ENCODE measurements at places on chromosomes 2 and 18. TPM values are rescaled to one million over a fixed set of nuclear protein-coding genes. Genes with fewer than 3 reads are reported as not detected.
A peak's percentile ranks its signal among the peaks of the same experiment; 100 is the strongest.

DNA sequence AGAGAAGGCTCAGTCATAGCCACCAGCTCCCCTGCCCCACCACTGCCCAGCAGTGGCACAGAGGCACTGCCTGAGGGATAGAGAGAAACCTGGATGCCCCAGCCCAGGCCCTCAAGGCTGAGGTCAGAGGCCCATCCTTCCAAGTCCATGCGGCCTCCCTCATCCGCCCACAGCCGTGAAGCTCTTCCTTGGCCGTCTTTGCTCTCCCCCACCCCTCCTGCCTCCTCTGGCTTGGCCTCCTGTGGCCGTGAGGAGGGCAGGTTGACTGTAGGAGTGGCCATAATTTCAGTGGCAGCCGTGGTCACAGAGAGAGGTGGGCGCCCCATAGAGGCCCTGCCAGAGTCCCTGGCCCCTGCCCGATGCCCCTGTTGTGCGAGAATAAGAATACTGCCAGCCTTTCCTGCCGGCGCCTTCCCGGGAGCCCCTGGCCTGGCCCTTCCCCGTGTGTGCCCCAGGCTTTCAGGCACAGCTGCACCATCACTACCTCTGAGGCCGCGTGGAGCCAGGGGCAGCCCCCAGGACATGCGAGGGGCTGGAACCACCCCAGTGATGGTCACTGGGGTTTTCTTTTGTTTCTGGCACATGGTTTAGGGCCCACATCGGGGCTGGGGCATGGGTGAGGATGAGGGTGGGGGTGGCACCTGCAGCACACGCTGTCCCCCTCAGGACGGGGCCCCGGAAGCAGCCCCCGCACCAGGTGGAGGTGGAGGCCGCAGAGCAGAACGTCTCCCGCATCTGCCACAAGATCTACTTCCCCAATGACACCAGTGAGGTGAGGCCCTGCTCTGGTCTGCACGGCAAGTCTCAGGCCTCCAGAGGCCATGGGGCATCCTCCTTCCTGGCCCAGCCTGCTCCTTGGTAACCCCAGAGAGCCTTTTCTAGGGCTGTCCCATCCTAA is 13.1 kb upstream of the GPR17 start:
- H3K4me1 ChIP-seq: peaks cover 10% of the 10 kb centered on the region
- H3K27ac ChIP-seq: no peak overlapping the region
- H3K36me3 ChIP-seq: no peaks in the 10 kb centered on the region
- no peak overlapping the region for H3K4me3 ChIP-seq
- no peaks in the 10 kb centered on the region for H3K27me3 ChIP-seq

DNA sequence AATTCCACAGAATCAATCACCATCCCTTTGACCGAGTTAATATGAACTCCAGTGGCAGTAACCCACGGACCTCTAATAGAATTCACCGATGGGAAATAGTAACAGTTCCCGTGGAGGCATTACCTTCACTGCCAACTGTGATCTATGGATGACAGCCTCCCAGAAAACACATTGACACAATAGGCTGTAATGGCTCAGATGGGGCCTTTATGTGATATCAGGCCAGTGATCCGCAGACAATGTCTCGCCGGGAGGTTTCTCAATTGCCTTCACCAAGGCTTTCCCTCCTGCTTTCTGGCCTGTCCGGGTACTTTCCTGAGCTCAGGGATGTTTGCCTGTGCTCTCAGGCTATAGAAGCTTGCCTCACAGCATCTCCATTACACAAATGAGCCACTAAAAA is 34.4 kb upstream of the KLF7 start:
- H3K27me3 ChIP-seq: no peaks in the 10 kb centered on the region
- H3K36me3 ChIP-seq: no peaks in the 10 kb centered on the region
- DNase-seq: no peak
- no peaks in the 10 kb centered on the region for H3K4me1 ChIP-seq

RGPD4 gene
- total RNA-seq: not detected

CHRNG gene
- total RNA-seq: not detected

- no peak overlapping the region for H3K27ac ChIP-seq
- no peak overlapping the region for H3K4me3 ChIP-seq
- no peaks in the 10 kb centered on the region for H3K4me1 ChIP-seq
- no peak for DNase-seq
- no peaks in the 10 kb centered on the region for H3K27me3 ChIP-seq
- peaks cover 7% of the 10 kb centered on the region for H3K36me3 ChIP-seq
These were observed 6.9 kb downstream of the ANKRD53 start for GRCh38 chr2:70985283-70985688.

MC5R gene
- total RNA-seq: 0.26 TPM

DNA sequence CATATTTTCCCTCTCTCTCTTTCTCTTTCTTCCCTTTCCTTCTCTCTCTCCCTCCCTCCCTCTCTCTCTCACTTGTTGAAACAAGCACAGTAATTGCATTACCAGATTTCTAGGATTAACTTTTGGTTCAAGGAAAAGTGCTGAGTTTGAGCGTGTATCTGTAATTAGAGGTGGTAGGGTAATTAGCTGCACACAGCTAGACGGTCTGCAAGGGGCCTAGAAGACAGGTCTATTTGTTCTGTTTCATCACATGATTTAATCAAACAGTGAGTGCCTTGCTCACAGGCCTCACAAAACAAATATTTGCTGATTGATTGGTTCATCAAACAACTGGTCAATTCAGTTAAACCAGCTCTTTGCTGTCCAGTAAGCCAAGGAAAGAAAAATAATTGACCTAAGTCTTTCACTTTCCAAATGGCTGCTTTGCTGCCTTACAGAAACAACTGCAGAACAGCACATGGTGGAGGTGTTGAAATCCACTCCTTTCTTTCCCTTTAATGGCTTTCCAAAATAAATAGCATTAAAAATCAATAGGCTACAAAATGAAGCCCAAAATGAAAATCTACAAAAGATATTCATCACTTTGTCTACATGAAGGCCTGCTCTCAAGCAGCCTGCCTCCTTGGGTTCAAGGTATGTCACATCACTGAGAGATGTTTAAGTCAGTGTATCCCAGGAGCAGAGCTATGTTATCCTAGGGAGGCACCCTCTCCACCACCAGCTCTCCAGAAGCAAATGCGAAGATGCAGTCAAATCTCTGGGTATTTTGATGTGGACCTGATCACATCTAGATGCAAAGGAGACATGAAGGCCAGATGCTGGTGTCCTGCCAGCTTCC is 264.4 kb upstream of the SIX2 start:
- no peaks in the 10 kb centered on the region for H3K36me3 ChIP-seq
- DNase-seq: no peak
- H3K4me3 ChIP-seq: no peak overlapping the region
- no peaks in the 10 kb centered on the region for H3K27me3 ChIP-seq
- H3K4me1 ChIP-seq: peaks cover 5% of the 10 kb centered on the region

DNA sequence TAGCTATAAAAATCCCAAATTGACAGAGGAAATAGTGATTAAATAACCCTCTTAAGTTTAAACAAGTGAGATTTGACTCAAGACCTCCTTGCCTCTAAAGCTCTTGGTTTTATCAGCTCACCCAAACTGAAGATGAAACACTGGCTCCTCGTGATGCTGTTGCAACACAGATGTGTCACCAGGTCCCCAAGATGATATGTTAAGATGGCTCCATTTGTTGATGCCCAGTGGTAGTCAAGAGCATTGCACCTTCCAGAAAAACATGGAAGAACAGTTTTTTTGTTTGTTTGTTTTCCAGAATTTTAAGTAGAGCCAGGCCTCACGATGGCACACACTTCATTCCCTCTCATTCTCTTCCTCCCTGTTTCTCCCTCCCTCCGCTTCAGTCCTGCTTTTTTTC is 399.8 kb downstream of the TXNL1 start:
- H3K27ac ChIP-seq: no peak overlapping the region
- no peaks in the 10 kb centered on the region for H3K36me3 ChIP-seq
- no peaks in the 10 kb centered on the region for H3K27me3 ChIP-seq
- H3K4me3 ChIP-seq: no peak overlapping the region
- peaks cover 3% of the 10 kb centered on the region for H3K4me1 ChIP-seq
- DNase-seq: no peak

DNA sequence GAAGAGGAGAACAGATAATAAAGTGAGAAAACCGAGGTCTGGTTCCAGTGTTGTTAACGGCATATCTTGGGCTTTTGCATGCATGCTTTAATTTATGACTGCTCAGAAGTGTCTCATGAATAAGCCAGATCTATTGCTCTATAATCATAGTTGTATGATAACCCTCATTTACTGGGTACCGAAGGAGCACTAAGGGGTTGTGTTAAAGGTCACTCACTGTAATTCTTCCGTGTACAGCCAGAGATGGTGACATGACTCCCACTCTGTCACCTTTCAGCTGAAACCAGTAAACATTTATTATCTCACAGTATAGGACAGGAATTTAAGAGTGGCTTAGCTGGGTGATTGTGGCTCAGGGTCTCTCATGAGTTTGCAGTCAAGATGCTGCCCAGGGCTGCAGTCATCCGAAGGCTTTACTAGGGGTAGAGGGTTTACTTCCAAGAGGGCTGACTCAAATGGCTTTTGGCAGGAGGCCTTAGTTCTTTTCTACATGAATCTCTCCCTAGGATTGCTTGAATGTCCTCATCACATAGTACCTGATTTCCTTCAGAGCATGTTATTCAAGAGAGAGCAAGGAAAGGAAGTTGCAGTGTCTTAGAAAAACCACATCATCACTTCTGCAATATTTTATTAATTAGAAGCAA is 107.0 kb downstream of the NAB1 start:
- H3K4me3 ChIP-seq: no peak overlapping the region
- H3K36me3 ChIP-seq: no peaks in the 10 kb centered on the region
- no peak overlapping the region for H3K27ac ChIP-seq

NMUR1 gene
- not detected for total RNA-seq

OTX1 gene
- total RNA-seq: not detected

SLC8A1 gene
- 33.5 TPM for total RNA-seq

IL36B gene
- not detected for total RNA-seq

- no peak overlapping the region for H3K27ac ChIP-seq
- no peak for DNase-seq
- peaks cover 12% of the 10 kb centered on the region for H3K4me1 ChIP-seq
- H3K27me3 ChIP-seq: no peaks in the 10 kb centered on the region
- H3K4me3 ChIP-seq: no peak overlapping the region
These were observed 206.7 kb downstream of the EIPR1 start for GRCh38 chr2:3170792-3171455.

GRCh38 chr18:69531973-69532372 is 131.3 kb downstream of the DOK6 start:
- no peaks in the 10 kb centered on the region for H3K27me3 ChIP-seq
- no peak for DNase-seq
- H3K27ac ChIP-seq: no peak overlapping the region
- H3K4me1 ChIP-seq: no peaks in the 10 kb centered on the region

GRCh38 chr2:223082706-223083105 is 30.7 kb downstream of the KCNE4 start:
- DNase-seq: no peak
- H3K4me3 ChIP-seq: no peak overlapping the region
- H3K27me3 ChIP-seq: no peaks in the 10 kb centered on the region
- H3K36me3 ChIP-seq: no peaks in the 10 kb centered on the region
- no peaks in the 10 kb centered on the region for H3K4me1 ChIP-seq

- H3K27ac ChIP-seq: peak overlapping the region; percentile 80
- H3K27me3 ChIP-seq: no peaks in the 10 kb centered on the region
- DNase-seq: no peak
- no peaks in the 10 kb centered on the region for H3K36me3 ChIP-seq
These were observed 82.4 kb downstream of the BCL2 start for GRCh38 chr18:63236921-63237846.

MATN3 gene
- 13.3 TPM for total RNA-seq
